Renal pelvis (tissue), 12 donors: ENCODE measurements at places on chromosomes 5 and 9. TPM values are rescaled to one million over a fixed set of nuclear protein-coding genes. Genes with fewer than 3 reads are reported as not detected.

DNA sequence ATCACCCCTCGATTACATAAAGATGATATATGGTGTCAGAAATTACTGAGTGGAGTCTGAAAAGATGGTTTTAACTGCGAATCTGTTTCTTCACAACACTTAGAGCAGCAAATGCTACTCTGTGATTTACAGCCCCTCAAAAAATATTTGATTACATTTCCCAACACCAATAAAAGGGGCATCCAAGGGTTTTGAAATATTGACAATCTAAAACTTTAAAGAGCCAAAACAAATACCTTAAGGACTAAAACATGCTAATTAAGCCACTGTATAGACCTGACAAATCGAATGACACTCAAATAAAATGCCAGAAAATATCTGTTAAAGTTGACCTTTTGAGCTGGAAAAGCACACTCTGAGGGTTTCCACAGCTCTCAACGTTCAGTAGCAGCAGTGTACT lies 73.2 kb downstream of the ELAVL2 start:
- DNase-seq: no peak

DNA sequence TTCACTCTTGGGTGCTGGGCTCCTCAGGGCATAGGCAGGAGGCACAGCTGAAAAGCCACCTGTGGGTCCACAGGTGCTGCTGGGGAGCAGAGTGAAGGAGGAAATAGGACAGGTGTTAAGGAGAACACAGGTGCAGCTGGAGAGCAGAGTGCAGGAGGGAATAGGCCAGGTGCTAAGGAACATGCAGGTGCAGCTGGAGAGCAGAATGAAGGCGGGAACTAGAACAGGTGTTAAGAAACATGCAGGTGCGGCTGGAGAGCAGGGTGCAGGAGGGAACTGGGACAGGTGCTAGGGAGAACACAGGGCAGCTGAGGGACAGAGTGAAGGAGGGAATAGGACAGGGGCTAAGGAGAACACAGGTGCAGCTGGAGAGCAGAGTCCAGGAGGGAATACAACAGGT lies 43.8 kb upstream of the PLEKHG4B start:
- DNase-seq: no peak

DNA sequence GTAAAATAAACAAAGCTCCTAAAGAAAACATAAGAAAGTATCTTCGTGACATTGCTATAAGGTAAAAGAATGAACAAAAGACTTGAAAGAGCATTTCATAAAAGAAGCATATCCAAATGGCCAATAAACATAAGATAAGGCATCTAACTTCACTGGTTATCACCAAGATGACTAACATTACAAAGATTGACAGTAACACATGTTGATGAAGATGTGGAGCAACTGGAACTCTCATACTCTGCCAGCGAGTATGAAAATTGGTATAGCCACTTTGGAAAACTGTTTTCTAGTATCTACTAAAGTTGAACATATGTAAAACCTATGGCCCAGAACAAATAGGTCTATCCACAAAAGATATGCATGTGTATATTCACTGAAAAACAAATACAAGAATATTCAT lies 150.5 kb downstream of the SNX18 start:
- no peak for DNase-seq

DNA sequence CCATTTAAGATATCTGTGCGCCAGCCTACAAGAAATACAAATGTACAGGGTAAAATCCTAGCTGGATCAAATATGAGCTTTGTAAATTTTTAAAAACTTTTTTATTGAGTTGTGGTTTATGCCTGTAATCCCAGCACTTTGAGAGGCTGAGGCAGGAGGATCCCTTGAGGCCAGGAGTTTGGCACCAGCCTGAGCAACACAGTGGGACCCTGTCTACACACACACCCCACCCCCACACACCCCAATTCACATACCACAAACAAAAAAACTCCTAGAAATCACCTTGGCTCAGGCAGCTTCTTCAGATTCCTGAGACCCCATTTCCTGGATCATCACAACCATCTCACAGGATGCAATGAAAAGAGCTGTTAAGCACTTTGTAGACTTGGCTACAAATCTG lies 46.4 kb downstream of the CDK7 start:
- no peak for DNase-seq

The IPPK gene
- 10.2 TPM for polyA plus RNA-seq
